Activated T-cell treated with anti-CD3 and anti-CD28 coated beads for 24 hours (primary cell): ENCODE measurements at places on chromosomes 5 and 9.

DNA sequence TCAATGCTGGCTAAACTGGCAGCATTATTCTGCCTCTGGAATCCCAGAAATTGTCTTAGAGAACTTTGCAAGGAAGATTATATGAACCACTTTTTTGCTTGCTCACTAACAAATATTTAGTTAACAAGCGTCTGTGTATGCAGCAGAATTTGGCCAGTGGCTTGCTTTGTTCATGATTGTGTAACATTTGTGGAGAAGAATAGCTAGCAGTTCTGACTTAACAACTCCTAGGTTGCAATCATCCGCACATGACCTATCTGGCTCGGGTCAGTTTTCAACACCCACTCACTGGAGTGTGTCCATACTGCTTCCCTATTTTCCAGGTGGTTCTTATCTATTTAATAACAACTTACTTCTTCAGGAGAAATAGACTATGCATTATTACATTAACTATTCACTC, 98.5 kb downstream of the SNX18 start:
- DNase-seq: no peak

- no peak for DNase-seq
Measured at GRCh38 chr5:1651971-1652872, 128.5 kb upstream of the LPCAT1 start.

GRCh38 chr5:73201547-73202513, 28.8 kb downstream of the TMEM174 start:
- DNase-seq: peak; percentile 56

DNA sequence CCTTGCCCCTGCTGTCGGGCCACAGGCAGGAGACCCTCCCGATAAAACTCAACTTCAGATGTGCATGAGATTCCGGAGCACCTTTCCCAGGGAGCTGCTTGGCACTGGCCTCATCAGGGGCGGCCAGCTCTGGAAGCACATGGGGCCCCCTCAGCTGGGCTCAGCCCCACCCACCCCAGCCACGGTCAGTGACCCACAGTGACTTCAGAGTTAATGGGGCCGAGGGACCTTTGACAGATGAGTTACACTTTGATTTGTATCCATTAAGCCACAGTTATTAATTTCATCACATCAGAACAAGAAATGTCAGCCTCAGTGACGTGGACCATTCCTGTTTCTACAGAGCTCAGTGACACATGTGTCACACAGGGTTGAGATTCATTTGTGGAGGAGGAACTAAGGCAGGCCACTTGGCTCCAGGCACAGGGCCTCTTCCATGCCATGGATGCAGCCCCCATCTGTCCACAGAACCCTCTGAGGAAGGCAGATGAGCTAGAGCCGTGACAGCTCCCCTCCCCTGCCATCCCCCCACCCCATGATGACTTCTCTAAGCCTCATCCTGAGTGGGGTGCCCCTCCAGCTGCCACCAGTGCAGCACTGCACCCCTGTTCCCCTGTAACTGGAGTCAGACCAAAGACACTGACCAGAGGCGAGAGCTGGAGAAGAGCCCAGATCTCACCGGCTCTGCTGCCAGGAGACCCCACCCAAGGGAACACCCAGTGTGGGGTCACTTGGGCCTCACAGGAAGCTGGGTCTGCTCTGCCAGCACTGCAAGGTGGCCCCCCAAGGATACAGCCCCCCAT, 69.4 kb upstream of the ADAMTS2 start:
- DNase-seq: no peak

- DNase-seq: no peak
Measured at GRCh38 chr9:109715344-109715743, 64.7 kb upstream of the PALM2AKAP2 start.
